Naive thymus-derived CD4-positive, alpha-beta T cell (primary cell): ENCODE measurements at places on chromosomes 11 and 22. TPM values are rescaled to one million over a fixed set of nuclear protein-coding genes. Genes with fewer than 3 reads are reported as not detected.

GRCh38 chr11:107750313-107750712 is 38.5 kb upstream of the SLN start:
- H3K27ac ChIP-seq: no peak overlapping the region
- H3K27me3 ChIP-seq: no peaks in the 10 kb centered on the region
- no peaks in the 10 kb centered on the region for H3K36me3 ChIP-seq
- DNase-seq: no peak

The OR52A1 gene
- total RNA-seq: not detected in 2 replicates

The CABP7 gene
- 0.22 TPM for total RNA-seq

- H3K4me1 ChIP-seq: no peaks in the 10 kb centered on the region
- H3K27ac ChIP-seq: no peak overlapping the region
- H3K27me3 ChIP-seq: no peaks in the 10 kb centered on the region
- no peak for DNase-seq
- no peak overlapping the region for H3K4me3 ChIP-seq
Measured at GRCh38 chr22:36221799-36222751, 17.3 kb downstream of the APOL2 start.

The LZTR1 gene
- total RNA-seq: 74.2 and 80.8 TPM in 2 replicates

The SLC5A1 gene
- not detected for total RNA-seq

DNA sequence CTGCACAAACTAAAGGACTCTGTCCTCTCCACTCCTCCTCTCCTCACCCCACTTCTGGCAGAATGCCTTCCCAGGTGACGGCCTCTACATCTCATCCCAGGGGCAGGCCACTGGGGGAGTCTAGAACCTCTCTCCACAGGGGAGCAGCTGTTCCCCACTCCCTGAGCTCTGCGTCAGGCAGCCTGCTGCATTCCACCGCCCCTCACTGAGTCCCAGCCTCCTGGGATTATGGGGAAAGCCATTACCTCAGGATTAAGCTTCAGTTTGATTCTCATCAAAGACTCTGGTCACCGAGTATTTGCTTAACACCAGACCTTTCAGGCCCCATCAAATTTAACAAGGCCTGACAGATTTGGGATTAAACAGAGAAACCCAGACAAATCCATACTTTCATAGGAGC is 405.9 kb downstream of the NXPE2 start:
- no peak for DNase-seq
- no peak overlapping the region for H3K27ac ChIP-seq
- H3K4me3 ChIP-seq: no peak overlapping the region
- H3K4me1 ChIP-seq: no peaks in the 10 kb centered on the region

- no peak overlapping the region for H3K27ac ChIP-seq
- no peaks in the 10 kb centered on the region for H3K36me3 ChIP-seq
- H3K4me3 ChIP-seq: no peak overlapping the region
- no peaks in the 10 kb centered on the region for H3K4me1 ChIP-seq
Measured at GRCh38 chr11:69377029-69377952, 83.3 kb downstream of the MYEOV start.

The CHRM1 gene
- total RNA-seq: not detected
